Amygdala (tissue), 56 donors: ENCODE measurements at places on chromosomes 2 and 18.

DNA sequence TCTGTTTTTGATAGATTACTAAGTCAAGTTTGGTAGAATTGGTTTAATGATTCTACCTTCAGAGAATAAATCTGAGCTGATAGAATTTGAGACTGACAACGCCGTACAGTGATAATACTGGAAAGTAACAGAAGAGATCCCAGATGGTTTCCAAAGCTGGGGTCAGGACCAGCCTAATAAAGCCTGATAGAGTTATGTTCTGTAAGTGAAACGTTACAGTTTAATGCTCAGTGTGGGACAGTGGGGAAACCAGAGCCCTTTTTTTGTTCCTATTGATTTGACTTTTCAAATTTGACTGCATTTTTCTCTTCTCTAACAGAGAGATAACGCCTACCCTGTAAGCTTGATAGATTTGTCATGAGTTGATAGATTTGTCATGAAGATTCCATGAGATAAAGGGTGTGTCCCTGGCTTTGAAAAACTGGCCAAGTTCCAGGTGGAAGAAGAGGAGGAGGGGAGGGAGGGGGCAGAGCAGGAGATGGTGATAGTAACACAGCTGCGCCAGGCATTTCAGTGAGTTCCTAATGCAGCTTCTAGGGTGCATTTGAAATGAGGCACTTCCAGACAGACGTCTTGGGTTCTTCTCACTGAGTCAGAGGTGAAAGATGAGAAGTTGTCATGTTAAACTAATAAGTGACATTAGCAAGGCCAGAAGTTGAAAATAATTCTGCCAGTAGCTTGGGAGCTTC lies 65.1 kb downstream of the CERS6 start:
- DNase-seq, result no peak

- DNase-seq, result peak; percentile 93
Measured at GRCh38 chr2:27409321-27410073, at the start of gene PPM1G. Gene PPM1G, minus strand, starts transcription at chr2:27409591. Its CDS starts 169 bp downstream, at chr2:27409422.

DNA sequence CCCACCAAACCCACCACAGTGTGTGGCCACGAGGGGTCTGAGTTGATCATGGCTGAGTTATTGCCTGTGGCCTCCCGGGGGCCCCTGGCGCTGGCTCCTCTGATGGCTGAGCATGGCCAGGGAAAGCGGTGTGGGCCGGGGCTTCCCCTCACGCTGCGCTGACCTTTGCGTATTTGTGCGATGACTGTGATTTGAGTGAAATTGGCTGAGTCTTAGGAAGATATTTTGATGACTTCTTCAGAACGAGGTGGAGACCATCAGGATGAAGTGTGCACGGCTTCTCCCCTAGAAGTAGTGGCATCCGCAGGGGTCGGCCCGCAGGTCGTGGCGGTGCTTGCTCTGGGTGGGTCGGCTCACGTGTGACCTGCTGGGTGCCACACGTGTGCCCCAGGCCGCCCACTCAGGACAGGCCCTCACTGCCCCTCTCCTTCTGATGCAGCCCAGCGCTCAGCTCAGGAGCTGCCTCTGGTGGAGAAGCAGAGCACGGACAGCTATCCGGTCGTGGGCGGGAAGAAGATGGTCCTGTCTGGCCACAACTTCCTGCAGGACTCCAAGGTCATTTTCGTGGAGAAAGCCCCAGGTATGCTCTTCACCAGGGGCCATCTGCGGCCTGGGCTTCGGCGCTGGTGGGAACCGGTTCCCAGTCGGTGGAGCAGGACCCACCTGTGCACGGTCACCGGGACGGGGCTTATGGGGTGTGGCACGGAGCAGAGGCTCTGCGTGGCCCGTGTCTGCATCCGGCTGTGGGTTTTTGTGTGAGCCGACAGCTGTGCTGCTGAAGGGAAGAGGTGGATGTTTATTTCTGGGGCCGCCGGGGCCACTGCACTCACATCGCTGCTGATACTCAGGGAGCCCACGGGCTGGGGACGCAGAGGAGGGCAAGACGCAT lies 55.8 kb downstream of the NFATC1 start:
- no peak for DNase-seq

DNA sequence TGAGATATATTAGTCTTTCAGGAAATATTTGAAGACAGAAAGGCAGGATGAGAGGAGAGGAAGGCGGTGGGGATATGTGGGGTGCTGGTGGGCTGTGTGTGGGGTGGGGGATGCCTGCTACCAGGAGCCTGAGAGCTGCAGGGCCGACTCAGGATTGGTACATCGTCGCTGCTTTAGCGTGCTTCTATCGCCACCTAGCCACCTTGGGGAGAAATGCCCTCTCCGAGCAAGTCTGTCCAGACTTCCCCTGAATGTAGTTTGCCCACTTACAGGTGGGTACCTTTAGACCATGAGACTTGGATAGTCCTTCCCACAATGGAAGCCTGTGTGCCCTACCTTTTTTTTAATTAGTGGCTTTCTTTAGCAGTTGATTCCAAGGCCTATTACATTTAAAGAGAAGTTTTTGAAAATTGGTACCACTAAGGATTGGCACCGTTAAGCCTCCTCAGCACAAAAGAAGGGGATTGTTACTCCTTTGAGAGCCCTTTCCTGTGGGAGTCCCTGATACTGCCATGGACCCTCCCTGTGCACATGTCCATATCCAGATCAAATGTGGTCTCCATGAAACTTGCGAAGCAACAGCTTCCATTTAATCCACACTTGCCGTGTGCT lies 114.1 kb upstream of the NDUFV2 start:
- DNase-seq, result no peak

DNA sequence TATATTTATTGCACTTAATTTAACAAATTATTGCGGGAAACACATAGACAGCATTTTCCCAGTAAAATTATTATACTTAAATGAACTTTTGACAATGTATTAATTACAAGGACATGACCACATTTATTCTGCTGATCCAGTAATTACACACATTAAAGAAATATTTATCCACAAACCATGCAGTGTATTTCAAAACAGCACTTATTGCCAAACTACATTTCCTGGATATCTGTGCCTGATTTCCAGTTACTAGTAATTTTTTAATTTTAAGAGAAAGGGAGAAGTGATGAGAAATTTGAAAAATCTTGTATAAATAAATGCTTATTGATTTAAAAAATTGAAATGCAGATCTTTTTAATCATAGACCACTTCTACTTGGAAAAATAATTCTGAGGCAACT lies 1458.7 kb upstream of the ACVR2A start:
- DNase-seq, result no peak

DNA sequence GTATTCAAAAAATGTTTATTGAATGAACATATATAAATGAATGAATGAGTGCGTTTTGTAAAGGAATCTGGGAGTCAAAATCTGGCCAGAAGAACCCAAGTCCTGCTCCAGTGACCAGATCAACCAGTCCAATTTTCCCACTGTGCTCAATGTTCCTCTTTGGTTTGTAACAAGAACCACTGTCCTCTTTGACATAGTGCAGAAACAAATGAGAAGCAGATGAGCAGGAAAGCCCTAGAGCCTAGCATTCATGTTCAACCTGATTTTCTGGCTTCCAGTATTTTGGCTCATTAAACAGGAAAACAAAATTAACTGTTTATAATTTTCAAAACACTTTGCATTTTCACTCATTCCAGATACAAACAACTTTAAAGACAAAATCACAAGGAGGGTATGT lies 23.2 kb downstream of the FAM124B start:
- DNase-seq, result no peak

DNA sequence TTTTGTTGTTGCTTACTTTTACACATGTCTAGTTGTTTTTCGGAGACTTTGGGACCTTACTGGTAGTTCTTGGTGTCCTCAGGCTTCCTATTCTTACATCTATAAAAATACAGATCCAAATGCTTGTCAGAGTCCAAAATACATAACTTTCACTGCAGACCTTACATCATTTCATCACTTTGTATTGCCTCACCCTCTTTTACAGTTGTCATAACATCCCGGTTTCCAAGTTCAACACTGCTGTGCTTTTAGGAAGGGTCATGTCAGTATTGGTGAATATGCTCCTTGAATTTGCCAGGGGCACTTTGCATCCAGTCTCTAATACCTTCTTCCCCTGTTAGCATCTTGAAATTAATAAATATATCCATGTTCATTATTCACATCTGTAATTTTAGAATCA lies 518.2 kb upstream of the RAB12 start:
- no peak for DNase-seq

DNA sequence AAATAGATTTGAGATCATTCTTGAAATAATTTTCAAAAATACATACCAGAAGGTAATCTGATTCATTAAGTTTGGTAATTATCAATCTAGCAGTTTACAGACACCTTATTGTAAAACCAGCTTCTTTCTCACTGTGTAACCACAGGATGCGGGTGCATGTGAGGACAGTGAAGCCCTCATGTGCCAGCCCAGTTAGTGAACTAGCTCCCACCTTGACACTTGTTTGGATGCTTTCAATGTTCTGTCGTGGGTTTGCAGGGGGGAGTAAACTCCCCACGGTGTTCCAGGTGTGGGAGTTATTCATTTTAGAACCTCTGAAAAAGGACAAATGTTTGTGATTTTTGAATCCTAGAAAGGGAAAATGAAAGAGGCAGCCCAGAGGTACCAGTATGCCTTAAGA lies 59.0 kb downstream of the WDSUB1 start:
- no peak for DNase-seq

DNA sequence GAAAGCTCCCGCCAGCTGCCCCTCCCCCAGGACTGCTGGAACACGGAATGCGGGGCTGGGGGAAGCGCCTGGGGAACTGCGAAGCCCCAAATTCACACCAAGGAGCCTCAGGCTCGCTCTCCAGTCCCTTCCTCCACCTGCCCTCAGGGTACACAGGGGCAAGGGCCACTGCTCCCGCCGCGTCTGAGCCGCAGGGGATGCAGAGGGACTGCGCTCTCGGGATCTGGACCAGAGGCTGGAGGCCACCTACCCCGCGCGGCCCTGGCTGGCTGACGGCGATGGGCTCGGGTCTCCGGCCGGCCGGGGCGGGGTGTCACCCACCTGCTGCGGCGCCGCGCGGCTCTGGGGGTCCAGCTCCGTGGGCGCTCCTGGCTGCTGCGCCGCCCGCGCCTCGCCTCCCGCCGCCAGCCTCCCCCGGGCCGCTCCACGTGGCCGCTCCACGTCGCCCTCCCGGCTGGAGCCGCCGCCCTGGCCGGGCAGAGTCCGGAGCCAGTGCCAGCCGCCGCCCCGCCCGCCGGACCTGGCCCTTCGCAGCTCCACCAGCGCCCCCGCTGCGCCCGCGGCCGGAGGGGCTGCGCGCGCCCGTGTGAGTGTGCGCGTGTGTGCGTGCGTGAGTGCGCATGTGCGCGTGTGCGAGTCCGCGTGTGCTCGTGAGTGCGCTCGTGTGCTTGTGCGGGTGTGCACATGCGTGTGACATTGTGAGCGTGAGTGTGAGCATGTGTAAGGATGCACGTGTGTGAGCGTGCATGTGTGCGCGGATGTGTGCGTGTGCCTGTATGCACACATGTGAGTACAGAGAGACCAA lies at the start of gene CGREF1:
TSS of gene CGREF1 (minus strand) at position 604 of the 805 bp plus-strand sequence. CDS start 14,762 bp downstream, outside the sequence.
- DNase-seq, result no peak

DNA sequence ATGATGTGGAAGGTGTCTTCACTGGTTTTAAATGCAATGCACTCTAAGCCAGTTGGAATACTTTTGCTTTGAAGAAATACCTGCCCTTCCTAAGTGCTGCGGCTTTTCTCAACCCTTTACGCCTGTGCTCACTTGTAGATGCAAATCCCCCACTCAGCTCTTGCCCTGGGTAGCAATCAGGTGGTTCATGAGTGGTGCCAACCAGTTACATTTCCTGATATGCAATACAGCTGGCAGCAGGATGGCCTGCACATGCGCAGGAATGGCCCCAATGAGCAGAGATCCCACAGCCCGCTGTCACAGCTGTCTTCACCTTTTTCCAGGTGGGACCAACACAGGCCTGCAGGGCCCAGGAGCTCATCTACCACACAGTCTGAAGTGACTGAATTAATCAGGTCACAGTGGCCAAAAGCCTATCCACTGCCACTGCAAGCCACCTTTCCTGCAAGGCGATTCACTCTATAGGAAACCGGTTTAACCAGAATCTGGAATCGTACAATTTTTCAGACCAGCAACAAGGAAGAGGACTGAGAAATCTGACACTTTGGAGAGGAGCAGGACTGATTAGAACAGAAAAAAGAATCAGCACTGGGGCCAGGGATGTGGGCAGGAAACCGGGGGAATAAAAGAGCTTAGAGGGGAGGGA lies 247.8 kb downstream of the MYT1L start:
- no peak for DNase-seq

- DNase-seq, result no peak
Measured at GRCh38 chr2:183495079-183495478, 370.8 kb downstream of the NUP35 start.

- DNase-seq, result no peak
Measured at GRCh38 chr2:66456183-66457041, 21.5 kb downstream of the MEIS1 start.

- DNase-seq, result no peak
Measured at GRCh38 chr2:137659616-137660015, 304.7 kb upstream of the HNMT start.

DNA sequence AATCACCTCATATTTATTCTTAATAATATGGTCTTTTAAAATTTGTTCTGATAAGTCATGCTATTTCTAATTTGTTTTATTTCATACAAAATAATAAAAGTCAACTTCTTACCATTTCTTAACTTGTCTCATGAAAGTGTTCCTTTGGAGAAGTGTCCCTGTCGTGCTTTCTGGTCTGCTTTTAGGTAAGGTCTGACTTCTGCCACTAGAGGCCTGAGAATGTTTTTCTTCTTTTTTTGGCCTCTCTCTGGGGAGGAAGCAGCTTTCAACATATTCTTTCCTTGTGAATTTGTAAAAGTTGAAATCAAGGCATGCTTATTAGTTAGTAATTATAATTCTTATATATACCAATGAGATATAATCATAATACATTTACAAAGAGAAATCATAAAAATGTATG lies 39.4 kb downstream of the MAP2 start:
- no peak for DNase-seq

DNA sequence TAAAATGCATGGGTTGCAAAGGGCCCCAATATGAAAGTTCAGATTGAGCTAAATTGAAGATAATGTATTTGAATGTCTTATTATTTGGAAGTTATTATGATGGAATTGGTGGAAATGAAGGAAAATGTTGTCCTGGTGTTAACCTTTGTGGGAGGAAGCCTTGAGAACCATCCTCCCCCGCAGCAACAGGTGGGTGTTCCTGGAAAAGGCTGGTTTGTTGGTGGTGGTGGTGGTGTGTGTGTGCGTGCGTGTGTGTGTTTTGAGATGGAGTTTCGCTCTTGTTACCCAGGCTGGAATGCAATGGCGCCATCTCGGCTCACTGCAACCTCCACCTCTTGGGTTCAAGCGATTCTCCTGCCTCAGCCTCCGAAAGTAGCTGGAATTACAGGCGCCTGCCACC lies 36.2 kb downstream of the CHRNA1 start:
- no peak for DNase-seq

- DNase-seq, result no peak
Measured at GRCh38 chr2:172931256-172931894, 144.3 kb upstream of the MAP3K20 start.

- no peak for DNase-seq
Measured at GRCh38 chr18:2258954-2259353, 312.4 kb downstream of the METTL4 start.

GRCh38 chr2:53942280-53942679 lies 28.5 kb downstream of the PSME4 start:
- no peak for DNase-seq

GRCh38 chr2:1847846-1848598 lies 103.7 kb upstream of the PXDN start:
- no peak for DNase-seq

- no peak for DNase-seq
Measured at GRCh38 chr2:9300829-9301453, 94.3 kb downstream of the ASAP2 start.

- DNase-seq, result no peak
Measured at GRCh38 chr18:8050616-8051329, 483.7 kb downstream of the PTPRM start.

- DNase-seq, result no peak
Measured at GRCh38 chr2:161870401-161870930, 203.5 kb downstream of the DPP4 start.

GRCh38 chr18:32759611-32760167 lies 13.1 kb downstream of the KLHL14 start:
- DNase-seq, result no peak
